ENCODE measurements at places on chromosomes 1 and 21. TPM values are rescaled to one million over a fixed set of nuclear protein-coding genes. Genes with fewer than 3 reads are reported as not detected.

TAF5L gene
- polyA plus RNA-seq = 6.8 TPM

GRCh38 chr1:243487649-243488227, 231.9 kb downstream of the SDCCAG8 start:
- no peak overlapping the region for H3K27ac ChIP-seq
- no peaks in the 10 kb centered on the region for H3K27me3 ChIP-seq
- no peak for DNase-seq
- no peaks in the 10 kb centered on the region for H3K4me1 ChIP-seq

HSD3B2 gene
- not detected for polyA plus RNA-seq

DNA sequence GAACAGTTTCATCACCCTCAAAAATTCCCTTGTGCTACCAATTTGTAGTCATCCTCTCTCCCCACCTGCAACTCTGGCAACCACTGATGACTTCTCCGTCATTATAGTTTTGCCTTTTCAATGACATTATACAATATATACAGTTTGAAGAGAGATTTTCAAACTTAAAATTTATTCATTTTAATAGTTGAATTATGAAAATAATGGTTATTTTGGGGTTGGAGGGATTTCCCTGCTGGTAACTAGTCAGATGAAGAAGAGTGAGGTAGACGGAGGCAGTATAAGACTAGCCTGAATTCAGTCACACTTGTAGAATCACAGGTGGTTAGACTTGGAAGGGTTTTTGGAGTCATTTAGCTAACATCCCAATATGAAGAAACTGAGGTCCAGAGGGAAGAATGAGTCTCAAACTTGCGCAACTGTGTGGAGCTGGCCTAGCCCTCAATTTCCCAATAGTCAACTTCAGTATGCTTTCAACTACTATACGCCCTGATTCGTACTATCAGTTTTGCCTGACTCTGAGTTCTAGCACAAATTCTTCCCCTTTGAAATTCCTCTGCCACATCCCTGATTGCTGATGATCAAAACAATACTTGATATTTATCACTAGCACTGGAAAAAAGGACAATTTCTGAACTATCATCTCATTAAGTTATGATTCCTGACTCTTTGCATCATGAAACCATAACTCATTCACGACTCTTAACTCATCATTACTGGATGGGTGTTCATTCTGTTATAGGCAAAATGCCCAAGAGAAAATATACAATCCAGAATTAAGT, 54.2 kb downstream of the VANGL2 start:
- peaks cover 12% of the 10 kb centered on the region for H3K4me1 ChIP-seq
- H3K4me3 ChIP-seq = no peak overlapping the region
- H3K36me3 ChIP-seq = no peaks in the 10 kb centered on the region
- no peak overlapping the region for H3K27ac ChIP-seq
- no peak for DNase-seq

VCAM1 gene
- polyA plus RNA-seq = not detected

SPSB1 gene
- 1.4 TPM for polyA plus RNA-seq

DNASE2B gene
- not detected for polyA plus RNA-seq

- H3K27me3 ChIP-seq = no peaks in the 10 kb centered on the region
- H3K27ac ChIP-seq = no peak overlapping the region
- H3K4me1 ChIP-seq = no peaks in the 10 kb centered on the region
- no peaks in the 10 kb centered on the region for H3K36me3 ChIP-seq
- no peak overlapping the region for H3K4me3 ChIP-seq
Measured at GRCh38 chr21:36096398-36097290, 26.8 kb downstream of the CBR1 start.

SYT6 gene
- not detected for polyA plus RNA-seq

- no peak for DNase-seq
- H3K27me3 ChIP-seq = no peaks in the 10 kb centered on the region
Measured at GRCh38 chr1:42081475-42081874, 71.7 kb upstream of the GUCA2B start.

All from naive thymus-derived CD4-positive, alpha-beta T cell (primary cell).